ENCODE measurements at places on chromosomes 12 and 14. TPM values are rescaled to one million over a fixed set of nuclear protein-coding genes. Genes with fewer than 3 reads are reported as not detected.

Gene TPH2
- total RNA-seq: 0.13 TPM

Gene CAPS2
- 11.3 TPM for total RNA-seq

Gene TMEM119
- total RNA-seq: 12.2 TPM

Gene SLC2A14
- total RNA-seq: 0.39 TPM

DNA sequence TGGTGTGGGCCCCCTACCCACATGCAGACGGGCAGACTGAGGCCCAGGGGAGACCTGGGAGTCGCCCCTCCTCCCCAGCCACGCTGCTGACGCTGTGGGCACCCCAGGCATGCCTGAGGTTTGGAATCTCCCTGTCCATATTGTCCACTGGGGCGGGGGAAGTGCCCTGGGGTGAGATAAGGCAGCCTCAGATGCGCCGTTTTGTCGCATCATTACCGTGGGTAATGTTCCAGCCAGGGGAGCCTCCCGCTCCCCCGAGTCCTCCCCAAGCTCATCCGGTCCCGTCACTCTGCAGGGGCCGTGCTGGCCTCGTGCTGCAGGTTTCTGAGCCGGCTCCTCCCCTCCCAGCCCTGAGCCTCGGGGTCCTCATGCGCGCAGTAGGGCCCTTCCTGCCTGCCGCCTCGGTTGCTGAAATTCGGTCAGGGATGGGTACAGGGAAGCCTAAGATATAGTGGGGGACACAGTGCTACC, 11.4 kb downstream of the INF2 start:
- no peaks in the 10 kb centered on the region for H3K27me3 ChIP-seq
- H3K27ac ChIP-seq: peak overlapping the region; percentile 65
- H3K4me1 ChIP-seq: peaks cover 50% of the 10 kb centered on the region
- H3K36me3 ChIP-seq: peaks cover 53% of the 10 kb centered on the region

- H3K4me1 ChIP-seq: no peaks in the 10 kb centered on the region
- DNase-seq: no peak
- H3K27ac ChIP-seq: no peak overlapping the region
- no peaks in the 10 kb centered on the region for H3K27me3 ChIP-seq
- H3K4me3 ChIP-seq: no peak overlapping the region
These were observed 183.7 kb upstream of the DIO2 start for GRCh38 chr14:80395031-80395430.

GRCh38 chr14:87065366-87065765, 927.6 kb downstream of the GALC start:
- no peak overlapping the region for H3K27ac ChIP-seq
- H3K4me3 ChIP-seq: no peak overlapping the region
- no peaks in the 10 kb centered on the region for H3K36me3 ChIP-seq
- H3K27me3 ChIP-seq: no peaks in the 10 kb centered on the region
